ENCODE measurements at places on chromosomes 6 and 20.

- DNase-seq = no peak
These were observed 6.1 kb upstream of the NANP start for GRCh38 chr20:25629816-25630499.

DNA sequence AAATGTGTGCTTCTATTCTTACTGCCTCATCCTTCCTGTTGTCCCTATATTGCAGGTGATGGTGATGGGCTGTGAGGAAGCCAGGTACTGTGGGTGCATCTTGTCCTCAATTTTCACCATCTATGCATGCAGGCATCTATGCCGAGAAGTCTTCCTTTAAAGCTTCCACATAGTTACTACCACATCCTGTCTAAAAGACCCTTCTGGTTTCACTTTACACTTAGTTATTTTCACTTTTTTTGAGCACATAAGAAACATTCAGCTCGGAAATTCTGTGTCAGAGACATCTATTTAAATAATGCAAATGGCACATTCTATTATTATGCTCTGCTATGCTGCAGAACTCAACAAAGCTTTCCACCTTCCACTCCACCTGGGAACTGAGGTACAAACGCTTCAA, 28.2 kb upstream of the FABP7 start:
- DNase-seq = no peak

DNA sequence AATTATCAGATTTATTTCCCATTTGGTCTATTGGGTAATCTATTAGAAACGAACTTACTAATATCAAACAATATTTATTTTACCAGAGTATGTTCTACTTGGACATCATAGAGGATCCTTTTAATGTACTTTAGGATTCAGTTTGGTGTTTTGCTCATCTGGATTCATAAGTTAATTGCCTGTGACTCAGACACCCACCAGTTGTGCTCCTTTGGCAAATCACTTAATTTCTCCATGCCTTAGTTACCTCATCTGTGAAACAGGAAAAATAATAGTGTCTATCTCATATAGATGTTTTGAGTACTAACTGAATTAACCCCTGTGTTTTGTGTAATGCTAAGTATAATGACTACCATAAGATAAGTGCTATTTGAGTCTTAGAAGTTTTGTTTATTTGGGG, 292.1 kb downstream of the LAMA2 start:
- DNase-seq = no peak

- DNase-seq = no peak
These were observed 62.7 kb upstream of the ELOVL5 start for GRCh38 chr6:53411451-53411850.

- no peak for DNase-seq
These were observed 1.6 kb downstream of the MYLIP start for GRCh38 chr6:16130437-16130891.

- no peak for DNase-seq
These were observed 130.1 kb downstream of the LRRC1 start for GRCh38 chr6:53924821-53925422.

- no peak for DNase-seq
These were observed 19.5 kb downstream of the CDH4 start for GRCh38 chr20:61271312-61272231.

DNA sequence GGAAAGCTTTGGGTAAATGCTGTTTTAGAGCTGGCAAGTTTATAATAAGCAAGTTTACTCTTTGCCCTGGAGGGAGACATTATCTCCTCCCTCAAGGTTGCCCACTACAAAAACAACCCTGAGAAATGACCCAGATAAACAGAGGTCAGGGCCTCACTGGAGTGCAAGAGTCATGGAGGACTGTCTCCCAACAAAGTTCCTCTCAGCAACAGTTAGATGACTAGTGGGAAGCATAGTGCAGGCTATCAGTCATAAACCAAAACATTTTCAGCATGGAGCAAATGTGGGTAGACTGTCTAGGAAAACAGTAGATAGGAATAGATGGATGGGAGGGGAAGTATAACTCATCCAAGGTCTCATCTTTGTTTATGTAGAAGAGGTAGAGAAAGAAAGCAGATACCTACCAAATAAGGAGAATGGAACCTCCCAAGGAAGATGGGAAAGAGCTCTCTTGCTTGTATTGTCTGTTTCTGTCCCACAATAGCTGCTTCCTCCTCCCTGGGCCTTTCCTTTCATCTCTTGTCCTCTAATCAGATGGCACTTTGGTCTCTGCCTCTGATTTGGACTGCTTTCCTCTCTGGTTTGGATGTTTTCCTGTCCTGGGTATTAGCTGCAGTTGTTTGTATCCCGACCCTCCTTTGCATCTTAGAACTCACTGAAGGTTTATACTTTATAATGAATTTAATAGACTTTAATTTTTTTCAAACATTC, 95.4 kb downstream of the WASF1 start:
- DNase-seq = no peak

GRCh38 chr6:127402890-127403617, 56.1 kb downstream of the KIAA0408 start:
- DNase-seq = no peak

DNA sequence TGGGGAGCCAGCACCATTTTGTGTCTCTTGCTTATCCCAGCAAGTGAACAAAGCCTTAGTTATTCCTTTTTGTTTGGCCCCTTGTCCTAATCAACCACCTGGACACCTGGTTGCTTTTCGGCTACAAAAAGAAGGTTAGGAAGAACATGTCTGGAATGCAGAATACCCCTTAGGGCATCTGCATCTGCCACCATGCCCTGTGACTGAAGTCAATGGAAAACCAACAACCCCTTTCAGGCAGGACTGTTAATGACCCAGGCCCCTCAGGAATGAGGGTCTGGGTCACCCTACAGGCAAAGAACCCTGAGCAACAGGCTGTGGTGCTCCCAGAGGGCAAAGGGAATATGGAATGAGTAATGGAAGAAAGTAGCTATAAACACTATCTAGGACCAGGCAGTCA, 78.5 kb downstream of the PDE10A start:
- DNase-seq = no peak

GRCh38 chr20:13670160-13670559, 31.4 kb upstream of the TASP1 start:
- DNase-seq = no peak

- no peak for DNase-seq
These were observed 8.2 kb downstream of the NCOA7 start for GRCh38 chr6:125798734-125799508.

DNA sequence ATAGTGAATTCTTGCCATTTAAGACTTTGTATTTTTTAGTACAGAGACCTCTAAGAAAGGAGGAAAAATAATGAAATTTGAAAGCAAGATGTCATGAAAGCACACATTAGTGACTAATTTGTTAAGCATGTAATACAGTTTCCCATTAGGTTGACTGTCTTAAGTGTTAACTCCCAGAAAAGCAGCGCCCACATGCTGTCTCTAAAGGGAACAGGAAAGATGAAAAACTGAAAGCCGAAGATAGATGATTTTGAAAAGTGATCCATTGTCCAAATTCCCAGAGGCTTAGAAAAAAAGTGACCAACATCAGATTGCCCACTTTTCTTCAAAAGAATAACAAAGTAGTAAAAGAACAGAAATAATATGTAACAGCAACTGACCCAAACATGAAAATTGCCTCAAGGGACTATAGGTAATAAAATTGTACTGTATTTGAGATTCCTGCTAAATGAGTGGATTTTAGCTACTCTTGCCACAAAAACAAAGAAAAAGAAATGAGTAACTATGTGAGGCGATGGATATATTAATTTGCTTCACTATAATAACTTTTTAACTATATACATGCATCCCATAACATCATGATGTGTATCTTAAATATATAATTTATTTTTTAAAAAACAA, 83.2 kb upstream of the OGFRL1 start:
- no peak for DNase-seq

- DNase-seq = no peak
These were observed 380.2 kb downstream of the LAMA2 start for GRCh38 chr6:129263176-129263575.

- no peak for DNase-seq
These were observed 435 bp upstream of the ZNF322 start for GRCh38 chr6:26660000-26660361.

DNA sequence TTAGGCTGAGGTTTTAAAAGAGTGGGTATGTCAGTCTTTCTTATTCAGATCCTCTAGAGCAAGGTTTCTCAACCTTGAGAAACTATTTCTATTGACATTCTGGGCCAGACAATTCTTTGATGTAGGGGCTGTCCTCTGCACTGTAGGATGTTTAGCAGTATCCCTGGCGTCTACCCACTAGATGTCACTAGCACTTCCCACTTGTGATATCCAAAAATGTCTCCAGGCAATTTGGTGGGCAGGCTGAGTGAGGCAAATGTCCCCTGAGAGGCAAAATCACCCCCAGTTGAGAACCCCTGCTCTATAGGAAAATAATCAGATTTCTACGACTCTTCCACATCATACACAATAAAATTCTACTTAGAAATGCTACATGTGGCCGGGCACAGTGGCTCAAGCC, 7.7 kb upstream of the ZKSCAN8 start:
- no peak for DNase-seq

DNA sequence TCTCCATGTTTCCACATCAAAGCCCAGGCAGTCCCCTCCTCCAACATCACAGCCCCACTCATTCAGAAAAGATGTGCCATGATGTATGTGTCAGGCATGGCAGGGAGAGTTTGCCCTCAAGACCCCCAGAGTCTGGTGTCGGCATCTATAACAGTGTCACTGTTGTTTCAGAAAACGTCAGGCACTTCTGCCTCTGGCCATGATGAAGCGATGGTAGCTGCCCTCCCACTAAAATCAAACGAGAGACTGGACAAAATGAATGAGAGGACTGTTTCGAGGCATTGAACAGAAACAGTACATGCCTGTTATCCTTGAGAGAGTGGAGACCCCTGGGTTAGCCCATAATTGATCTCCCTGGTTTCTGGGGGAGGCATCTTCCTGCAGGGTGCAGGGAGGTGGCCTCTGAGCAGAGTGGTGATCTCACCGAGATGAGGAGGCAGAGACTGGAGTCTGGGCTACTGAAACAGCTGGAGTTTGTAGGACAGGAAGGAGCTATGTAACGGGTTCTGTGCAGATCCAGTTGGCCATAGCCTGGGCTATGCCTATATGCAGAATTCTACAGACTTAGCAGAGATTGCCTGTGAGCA, 144.5 kb downstream of the SYCP2 start:
- no peak for DNase-seq

DNA sequence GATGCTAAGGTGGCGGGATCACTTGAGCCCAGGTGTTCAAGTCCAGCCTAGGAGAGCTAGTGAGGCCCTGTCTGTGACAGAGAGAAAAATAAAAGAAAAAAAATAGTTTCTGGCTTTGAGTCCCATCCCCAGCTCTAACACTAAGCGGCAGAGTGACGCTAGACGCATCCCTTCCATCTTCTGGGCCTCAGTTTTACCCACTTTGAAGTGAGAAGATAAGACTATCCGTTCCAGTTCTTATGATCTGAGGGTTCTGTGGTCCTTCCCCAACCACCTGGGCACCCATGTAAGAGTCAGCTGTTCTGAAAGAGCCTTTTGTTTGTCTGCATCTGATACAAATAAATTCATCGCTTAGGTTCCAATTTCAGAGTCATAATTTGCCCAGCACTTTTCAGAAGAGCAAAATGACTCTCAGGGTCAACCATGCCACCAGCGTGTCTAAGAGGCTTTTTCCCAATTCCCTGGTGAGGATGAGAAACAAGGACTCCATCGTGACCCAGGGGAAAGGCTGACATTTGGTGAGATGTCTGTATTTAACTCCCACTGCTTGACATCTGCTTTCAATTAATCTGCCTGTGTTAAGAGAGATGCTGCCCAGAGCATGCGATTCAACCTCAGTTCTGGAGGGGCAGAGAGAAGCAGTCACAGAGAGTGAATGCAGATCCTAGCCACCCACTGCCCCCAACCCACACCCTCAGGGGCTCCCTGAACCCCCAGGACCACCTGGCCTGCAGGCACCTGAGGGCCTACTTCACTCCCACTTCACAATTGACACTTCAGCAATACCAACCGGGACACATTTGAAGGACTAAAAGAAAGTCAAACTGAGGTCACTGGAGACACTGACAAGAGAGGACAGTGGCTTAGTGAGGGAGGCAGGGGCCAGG, 131.6 kb upstream of the TOP1 start:
- no peak for DNase-seq

- no peak for DNase-seq
These were observed 626.6 kb upstream of the ADGRB3 start for GRCh38 chr6:68008445-68008844.

- DNase-seq = no peak
These were observed 143.0 kb downstream of the GMDS start for GRCh38 chr6:2102316-2102883.

DNA sequence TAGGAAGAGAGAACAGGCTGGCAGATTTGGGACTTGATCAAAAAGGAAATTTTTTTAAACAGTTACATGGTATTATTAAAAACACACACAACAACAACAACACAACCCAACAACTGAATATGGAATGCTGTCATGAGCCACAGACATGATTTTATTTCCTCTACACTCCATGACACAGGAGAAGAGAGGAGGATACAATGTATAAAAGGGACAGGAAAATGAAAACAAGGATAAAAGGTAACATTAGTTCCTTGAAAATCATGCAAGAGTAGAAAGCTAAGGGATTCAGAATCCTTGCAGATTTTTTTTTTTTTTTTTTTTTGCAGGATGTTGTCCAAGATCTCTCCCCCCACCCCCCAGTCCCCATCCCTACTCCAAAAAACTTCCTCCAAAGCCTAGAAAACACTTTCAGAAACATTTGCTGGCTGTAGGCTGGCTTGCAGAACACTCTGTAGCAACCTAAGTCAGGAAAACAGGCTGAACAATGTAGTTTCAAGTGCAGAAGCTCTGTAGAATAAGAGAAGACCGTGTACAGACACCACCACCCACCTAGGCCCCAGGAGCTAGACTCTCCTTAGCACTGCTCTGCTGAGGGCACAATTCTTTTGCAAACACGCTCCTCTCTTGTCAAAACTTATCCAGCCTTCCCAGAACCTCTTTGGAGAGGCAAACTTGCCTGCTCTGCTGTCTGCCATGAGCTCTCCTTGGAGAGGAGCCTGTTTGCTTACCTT, 845 bp downstream of the ZMYND8 start:
- no peak for DNase-seq

DNA sequence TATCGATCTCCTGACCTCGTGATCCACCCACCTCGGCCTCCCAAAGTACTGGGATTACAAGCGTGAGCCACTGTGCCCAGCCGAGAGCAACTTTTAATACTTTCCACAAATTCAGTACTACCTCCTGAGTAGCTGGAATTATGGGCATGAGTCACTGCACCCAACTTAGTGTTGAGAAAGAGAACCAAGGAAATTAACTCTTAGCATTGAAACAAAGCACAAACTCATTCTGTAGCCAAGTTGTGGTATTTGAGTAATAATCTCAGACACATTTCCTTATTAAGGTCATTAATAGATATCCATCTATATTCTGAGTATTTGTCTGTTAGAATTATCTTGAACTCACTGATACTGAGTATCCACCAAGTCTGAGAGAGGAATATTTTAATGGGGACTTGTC, 14.3 kb upstream of the ELOVL2 start:
- no peak for DNase-seq

DNA sequence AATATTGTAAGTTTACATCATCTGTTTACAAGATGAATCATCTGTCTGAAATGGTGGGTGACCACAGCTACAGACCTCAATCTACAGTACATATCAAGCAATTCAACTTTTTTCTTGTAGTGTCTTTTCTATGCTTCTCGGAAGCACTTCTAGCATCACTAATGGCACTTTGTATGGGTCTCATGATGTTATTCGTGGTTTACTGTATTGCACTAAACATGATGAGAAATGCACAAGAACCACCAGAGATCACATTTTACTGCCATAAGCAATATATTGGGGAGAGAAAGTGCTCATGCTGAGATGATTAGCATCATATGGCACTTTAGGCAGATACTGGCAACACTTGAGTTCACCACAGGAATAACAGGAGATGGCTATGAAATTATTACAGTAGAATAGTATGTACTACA, 15.4 kb upstream of the BTBD3 start:
- no peak for DNase-seq
